Non-pigmented ciliary epithelial cell (primary cell): ENCODE measurements at places on chromosomes 12 and 14.

DNA sequence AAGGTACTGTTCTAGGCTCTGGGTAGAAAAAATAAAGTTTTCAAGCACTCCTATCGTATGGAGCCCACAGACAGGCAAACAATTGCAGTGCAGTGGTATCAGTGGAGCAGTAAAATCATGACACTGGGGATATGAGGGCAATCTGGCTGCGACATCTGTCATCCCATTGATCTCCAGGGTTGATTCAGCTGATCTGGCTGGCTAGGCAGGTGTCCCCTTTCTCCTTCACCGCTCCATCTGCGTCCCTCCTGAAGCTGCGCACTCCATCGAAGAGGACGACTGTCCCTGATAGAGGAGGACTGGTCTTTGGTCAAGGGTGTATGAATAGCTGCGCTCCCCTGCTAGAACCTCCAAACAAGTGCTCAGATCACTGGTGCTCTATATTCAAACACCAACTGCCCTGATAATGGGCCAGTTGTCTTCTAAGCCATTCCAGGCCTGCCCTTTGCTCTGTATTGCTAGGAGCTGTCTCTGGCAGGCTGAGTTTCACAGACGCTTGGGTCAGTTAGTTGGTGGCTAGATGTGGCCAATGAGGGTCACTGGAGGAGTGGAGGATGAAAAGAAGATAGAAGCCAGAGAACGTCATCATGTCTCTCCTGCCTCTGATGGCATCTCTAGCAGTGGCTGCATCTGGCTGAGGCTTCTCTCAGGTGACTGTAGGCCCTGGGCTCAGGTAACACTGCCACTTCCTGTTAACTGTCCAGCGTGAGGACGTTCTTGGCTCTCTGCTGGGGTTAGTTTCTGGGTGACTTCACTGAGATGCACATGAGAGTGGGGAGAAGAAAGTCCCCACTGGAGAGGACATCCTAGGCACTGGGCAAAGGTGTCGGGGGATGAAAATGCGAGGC lies 205.0 kb upstream of the FOXN3 start:
- no peak for DNase-seq

DNA sequence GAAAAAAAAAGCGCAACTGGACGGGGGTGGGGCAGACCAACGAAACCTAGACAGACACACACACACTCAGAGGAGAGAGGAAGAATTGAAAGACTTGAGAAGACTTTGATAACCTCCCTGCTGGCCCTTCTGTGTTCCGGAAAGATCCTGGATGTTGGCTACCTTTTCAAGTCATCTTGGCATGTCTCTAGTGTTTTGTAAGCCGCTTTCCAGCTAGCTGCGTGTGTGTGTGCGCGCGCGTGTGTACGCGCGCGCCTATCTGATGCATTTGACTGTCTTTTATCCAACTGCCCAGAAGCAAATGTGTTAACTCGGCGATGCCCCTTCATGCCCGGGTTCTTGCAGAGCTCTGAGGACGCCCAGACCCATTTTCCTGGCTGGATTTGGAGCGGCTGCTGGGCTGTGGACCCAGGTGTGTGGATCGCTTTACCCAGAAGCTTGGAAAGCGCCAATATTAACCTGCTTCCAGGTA lies 664 bp downstream of the LRFN5 start:
- DNase-seq, result no peak

DNA sequence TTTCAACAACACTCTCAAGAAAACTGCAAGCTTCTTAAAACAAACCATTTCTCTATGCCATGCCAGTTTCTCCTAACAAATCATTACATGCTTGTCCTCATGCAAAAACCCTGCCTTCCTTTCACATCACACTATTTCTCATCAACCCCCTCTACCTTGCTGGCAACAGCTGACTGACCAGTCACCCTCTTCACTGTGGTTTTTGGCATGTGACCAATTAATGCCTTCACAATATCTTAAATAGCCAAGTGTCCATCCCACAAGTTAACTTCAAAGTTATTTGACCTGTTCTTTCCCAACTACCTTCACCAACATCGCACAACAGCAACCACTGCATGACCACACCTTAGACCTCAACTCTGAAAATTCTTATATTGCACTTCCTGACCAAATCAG lies 159.6 kb downstream of the CEP128 start:
- DNase-seq, result no peak

DNA sequence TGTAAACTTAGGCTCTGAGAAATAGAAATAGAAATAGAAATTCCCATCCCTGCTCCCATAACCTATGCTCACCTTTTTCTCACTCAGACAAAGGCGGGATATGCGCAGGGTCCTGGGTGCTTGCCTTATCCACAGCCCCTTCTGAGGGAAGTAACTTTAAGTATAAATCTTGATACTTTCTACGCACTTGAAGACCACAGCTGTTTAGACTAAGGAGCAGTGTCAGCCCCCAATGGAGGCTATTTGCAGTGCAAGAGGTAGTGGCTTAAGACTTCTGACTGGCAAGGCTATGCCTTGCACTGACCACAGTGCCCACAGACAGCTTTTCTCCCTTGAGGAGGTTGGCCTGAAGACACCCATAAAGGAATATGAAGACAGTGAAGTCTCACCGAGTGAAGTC lies 35.2 kb downstream of the ASCL1 start:
- DNase-seq, result no peak

DNA sequence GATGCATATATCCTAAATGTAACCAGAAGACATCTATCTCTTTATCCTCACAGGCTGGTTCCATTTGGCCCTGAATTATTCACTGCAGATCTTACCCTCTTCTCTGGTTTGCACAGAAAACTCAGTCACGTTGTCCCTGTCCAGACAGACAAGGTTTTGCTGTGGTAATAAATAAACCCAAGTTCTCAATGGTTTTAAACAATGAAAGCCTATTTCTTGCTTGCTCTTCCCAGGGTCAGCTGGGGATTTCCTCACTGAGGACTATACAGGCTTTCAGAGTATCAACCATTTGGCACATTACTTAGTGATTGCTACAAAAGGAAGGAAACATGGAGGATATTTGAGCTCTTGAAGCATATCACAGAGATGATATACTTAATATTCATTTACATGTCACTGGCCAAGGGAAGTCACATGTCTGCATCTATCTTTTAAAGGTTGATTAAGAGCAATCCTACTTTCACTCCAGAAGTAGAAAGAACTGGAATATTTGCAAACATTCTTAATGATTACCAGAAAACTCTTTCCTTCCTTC lies 24.4 kb upstream of the E2F7 start:
- no peak for DNase-seq
